ENCODE measurements at places on chromosomes 12 and 14. TPM values are rescaled to one million over a fixed set of nuclear protein-coding genes. Genes with fewer than 3 reads are reported as not detected.

DNA sequence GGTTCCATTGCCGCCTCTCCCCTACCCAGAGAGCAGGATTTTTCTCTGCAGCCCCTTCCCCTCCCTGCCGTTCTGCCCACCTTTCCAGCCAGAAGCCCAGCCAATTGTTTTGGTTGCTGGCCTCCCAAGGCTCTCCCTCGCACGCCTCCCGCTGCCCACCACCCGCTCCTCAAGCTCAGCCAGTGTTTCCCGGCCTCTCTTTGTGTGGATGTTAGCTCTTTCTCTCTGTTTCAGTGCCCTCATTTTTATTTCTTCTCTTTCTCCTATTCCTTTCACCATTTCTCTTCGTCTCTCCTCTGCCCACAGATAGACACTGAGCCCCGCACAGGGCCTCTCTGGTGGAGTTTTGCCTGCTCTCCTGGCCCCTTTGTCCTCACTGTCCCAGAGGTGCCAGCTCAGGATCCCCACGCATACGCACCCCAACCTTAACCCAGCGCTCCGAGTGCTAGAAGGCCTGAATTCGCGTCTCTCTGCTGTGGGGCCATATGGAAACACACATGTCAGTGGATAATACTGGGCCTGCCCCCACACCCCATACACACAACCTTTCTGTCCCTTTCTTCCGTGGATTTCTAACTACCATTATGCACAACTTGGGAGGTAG lies 54.9 kb downstream of the SMUG1 start:
- H3K27me3 ChIP-seq = no peaks in the 10 kb centered on the region
- no peak overlapping the region for H3K27ac ChIP-seq
- no peak overlapping the region for H3K4me3 ChIP-seq
- no peaks in the 10 kb centered on the region for H3K36me3 ChIP-seq
- no peak for DNase-seq

DNA sequence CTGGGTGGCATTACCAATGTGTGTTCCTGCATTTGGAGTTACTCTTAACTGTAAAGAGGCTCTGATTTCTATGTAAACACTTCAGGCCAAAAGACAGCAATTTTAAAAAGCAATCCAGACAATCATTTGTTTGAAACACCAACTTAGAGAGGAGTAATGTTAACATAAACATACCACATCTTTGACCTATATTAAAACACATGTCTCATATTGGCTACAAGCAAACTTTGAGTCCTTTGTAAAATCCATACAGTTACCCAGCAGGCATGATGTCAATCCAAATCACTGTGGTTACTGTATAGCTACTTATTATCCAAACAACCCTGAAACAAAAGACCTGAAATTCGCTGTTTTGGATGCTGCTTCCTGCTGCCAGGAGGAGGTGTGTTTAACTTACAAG lies 7.5 kb upstream of the G2E3 start:
- no peak for DNase-seq
- H3K27me3 ChIP-seq = no peaks in the 10 kb centered on the region
- H3K4me1 ChIP-seq = no peaks in the 10 kb centered on the region

The SLC39A9 gene
- polyA plus RNA-seq = 17.7 TPM

The FAM181A gene
- not detected for polyA plus RNA-seq

DNA sequence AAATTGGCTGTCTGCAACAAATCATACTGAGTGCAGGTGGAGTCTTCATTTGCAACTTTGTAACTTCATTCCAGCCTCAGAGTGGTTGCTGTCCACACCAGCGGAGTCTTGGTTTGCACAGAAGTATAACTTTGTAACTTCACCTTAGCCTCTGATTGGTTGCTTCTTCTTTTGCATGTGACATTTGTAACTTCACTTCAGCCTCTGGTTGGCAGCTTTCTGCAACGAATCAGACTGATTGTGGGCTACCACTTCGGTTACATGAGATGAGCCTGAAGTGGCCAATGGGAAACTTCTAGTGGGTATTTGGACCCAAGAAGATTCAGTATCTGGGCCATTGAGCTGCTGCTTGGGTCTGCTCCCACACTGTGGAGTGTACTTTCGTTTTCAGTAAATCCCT lies 17.8 kb downstream of the RASSF8 start:
- H3K4me3 ChIP-seq = no peak overlapping the region
- H3K27ac ChIP-seq = no peak overlapping the region
- no peak for DNase-seq
- peaks cover 25% of the 10 kb centered on the region for H3K4me1 ChIP-seq

The NDUFA12 gene
- 297 TPM for polyA plus RNA-seq

GRCh38 chr14:22544406-22544805 lies 44.6 kb downstream of the DAD1 start:
- H3K27me3 ChIP-seq = no peaks in the 10 kb centered on the region
- no peaks in the 10 kb centered on the region for H3K36me3 ChIP-seq
- H3K4me1 ChIP-seq = peaks cover 14% of the 10 kb centered on the region
- DNase-seq = no peak

DNA sequence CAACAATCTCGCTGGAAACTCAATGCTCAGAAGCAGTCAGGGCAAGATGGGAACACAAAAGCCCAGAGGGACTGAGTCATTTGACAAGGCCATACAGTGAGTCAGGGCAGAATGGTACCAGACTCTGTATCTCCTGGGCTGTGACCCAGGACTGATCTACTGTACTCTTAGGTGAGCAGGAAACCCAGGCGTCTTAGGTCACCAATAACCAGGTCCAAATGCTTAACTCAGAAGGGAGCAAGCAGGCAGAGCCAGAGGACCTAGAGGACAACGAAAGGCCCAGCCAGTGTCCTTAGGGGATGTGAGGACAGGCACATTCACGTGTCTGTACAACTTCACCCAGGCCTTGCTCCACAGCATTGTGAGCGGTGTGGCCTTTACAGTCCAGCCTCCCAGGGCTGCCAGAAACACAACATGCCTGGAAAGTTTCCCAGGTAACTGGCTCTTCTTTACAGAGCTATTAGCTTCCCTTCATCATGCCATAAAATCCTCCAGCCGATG lies 69.9 kb downstream of the ARL6IP4 start:
- H3K27me3 ChIP-seq = no peaks in the 10 kb centered on the region
- no peak overlapping the region for H3K4me3 ChIP-seq
- peak overlapping the region; percentile 76 for H3K27ac ChIP-seq

GRCh38 chr14:20578784-20579502 lies 8.9 kb downstream of the RNASE11 start:
- no peak for DNase-seq
- H3K4me3 ChIP-seq = no peak overlapping the region
- H3K36me3 ChIP-seq = no peaks in the 10 kb centered on the region
- H3K27ac ChIP-seq = no peak overlapping the region
- no peaks in the 10 kb centered on the region for H3K4me1 ChIP-seq

The TAS2R7 gene
- polyA plus RNA-seq = not detected

DNA sequence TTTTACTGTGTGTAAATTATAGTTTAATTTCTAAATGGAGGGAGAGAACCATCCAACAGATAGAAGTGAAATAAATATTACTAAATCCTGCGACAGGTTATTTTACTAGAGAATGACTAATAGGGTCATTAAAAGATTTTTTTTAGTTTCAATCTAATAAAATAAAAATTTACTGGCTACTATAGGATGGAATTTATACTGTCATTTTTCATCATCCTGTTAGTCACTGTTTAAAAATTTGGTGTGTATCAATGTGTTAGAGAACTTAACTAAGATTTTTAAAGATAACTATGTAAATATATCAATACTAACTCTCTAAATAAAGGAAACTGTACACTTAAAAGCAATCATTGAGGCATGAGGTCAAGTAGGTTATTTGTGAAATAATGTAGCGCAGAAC lies 41.1 kb upstream of the CDKN3 start:
- H3K36me3 ChIP-seq = no peaks in the 10 kb centered on the region
- H3K4me3 ChIP-seq = no peak overlapping the region
- no peaks in the 10 kb centered on the region for H3K4me1 ChIP-seq

The DCN gene
- 491 TPM for polyA plus RNA-seq

The CCDC197 gene
- not detected for polyA plus RNA-seq

The POTEM gene
- polyA plus RNA-seq = not detected

The PRKD1 gene
- polyA plus RNA-seq = 9.2 TPM

The COQ6 gene
- polyA plus RNA-seq = 54.2 TPM

DNA sequence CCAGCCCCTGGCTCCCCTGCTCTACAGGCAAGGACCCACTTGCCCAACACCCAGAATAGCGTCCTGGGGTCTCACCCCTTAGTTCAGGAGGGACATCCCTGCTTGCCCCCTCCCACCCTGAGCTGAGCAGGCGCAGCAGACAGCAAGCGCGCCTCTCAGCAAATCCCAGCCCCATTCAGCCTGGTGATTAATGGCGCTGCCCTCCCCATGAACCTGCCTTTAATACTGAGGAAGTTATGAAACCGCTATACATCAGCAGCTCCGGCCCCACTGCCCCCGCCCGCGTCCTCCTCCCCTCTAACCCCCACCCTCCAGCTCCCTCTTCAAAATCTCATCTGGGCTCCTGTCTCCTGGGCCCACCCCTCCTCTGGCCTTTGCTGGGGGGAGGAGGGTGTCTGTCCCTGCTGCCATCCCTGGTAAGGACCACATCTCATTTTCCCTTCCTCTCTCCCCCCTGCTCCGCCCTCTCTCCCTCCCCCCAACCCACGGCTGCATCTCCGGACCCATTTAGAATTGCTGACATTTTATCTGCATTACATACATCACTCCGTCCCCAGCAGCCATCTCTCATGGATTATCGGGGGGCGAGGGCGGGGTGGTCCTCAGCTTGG lies 7.1 kb upstream of the SMUG1 start:
- H3K4me1 ChIP-seq = peaks cover 27% of the 10 kb centered on the region
- no peaks in the 10 kb centered on the region for H3K27me3 ChIP-seq
- H3K4me3 ChIP-seq = no peak overlapping the region
- peak; percentile 46 for DNase-seq
- H3K36me3 ChIP-seq = no peaks in the 10 kb centered on the region

The RFX4 gene
- not detected for polyA plus RNA-seq

DNA sequence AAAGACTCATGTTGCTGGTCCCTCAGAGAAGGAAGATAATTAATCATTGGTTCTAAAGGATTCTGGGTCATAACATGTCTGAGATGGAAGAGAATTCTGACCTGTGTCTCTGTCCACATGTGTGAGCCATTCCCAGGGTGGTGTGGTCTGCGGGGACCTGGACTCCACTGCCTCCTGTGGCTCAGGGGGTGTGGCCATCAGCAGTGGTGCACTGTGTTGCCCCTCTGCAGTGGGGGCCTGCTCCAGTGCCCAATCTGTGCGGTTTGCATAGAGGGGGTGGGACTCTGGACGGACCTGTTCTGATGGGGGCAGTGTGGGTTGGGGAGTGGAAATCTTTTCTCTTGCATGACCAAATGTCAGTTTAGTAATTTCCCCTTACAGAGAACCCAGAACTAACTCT lies 13.5 kb downstream of the KRT85 start:
- peaks cover 7% of the 10 kb centered on the region for H3K27me3 ChIP-seq
- no peaks in the 10 kb centered on the region for H3K4me1 ChIP-seq
- no peak overlapping the region for H3K4me3 ChIP-seq
- DNase-seq = no peak
- no peak overlapping the region for H3K27ac ChIP-seq
- H3K36me3 ChIP-seq = no peaks in the 10 kb centered on the region

The YAF2 gene
- polyA plus RNA-seq = 10.4 TPM

GRCh38 chr12:29944269-29945000 lies 160.7 kb upstream of the TMTC1 start:
- H3K36me3 ChIP-seq = no peaks in the 10 kb centered on the region
- H3K4me1 ChIP-seq = no peaks in the 10 kb centered on the region
- no peak for DNase-seq
- no peak overlapping the region for H3K4me3 ChIP-seq
- no peaks in the 10 kb centered on the region for H3K27me3 ChIP-seq

DNA sequence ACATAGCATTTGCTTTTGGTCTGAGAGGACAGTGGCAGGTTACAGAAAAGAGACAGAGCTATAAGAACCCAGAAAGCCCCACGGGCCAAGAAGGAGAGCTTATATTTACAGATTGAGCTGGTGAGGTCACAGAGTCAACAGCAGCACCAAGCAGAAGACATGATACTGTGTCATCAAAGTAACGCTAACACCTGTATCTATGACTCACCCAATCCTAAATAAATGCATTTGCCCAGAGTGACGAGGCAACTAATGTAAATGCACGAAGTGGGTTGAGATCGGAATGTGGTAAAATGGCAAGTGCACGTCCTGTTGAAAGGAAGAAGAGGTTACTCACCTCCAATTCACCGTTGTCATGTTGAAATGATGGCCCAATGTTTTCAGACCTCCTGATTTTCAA lies 6.7 kb upstream of the CD163L1 start:
- H3K4me3 ChIP-seq = no peak overlapping the region
- H3K36me3 ChIP-seq = no peaks in the 10 kb centered on the region
- no peak for DNase-seq

DNA sequence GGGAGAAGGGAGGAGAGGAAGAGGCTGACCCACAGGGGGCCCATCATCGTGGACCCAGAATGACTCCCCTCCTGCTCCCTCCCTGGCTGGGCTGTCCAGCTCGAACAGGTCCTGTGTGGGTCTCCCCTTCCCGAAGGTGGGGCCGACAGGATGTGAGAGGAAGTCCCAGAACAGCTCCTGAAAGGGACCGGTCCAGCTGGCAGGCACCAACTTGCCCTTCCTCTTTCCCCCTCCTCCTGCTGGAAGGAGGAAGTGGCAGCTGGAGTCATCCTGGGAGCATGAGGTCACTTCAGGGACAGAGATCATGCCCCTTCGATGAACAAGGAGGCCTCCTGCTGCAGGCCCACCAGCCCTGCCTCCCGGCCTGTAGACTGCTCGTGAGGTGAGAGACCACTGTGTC lies 35.0 kb upstream of the BEGAIN start:
- peak; percentile 40 for DNase-seq
- no peak overlapping the region for H3K4me3 ChIP-seq
- H3K27ac ChIP-seq = peak overlapping the region; percentile 25
- H3K27me3 ChIP-seq = peaks cover 6% of the 10 kb centered on the region
- no peaks in the 10 kb centered on the region for H3K36me3 ChIP-seq

The PRB2 gene
- polyA plus RNA-seq = not detected

DNA sequence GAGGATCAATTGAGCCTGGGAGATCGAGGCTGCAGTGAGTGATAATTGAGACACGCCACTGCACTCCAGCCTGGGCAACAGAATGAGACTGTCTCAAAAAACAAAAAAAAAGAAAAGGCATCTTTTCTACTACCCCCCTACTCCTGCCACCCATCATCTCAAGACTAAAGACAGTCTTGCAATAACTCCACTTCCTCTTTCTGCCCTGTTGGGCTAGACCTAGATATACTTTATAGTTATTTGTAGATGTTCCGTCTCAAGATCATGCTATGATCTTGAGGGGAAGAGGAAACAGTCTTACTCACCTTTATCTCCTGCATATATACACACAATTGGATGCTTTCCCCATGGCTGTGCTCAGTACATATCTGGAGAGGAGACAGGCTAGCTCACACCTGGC lies 12.1 kb upstream of the ESPL1 start:
- H3K36me3 ChIP-seq = no peaks in the 10 kb centered on the region
- no peak overlapping the region for H3K27ac ChIP-seq
- no peak for DNase-seq
- H3K4me1 ChIP-seq = peaks cover 17% of the 10 kb centered on the region
- no peak overlapping the region for H3K4me3 ChIP-seq

DNA sequence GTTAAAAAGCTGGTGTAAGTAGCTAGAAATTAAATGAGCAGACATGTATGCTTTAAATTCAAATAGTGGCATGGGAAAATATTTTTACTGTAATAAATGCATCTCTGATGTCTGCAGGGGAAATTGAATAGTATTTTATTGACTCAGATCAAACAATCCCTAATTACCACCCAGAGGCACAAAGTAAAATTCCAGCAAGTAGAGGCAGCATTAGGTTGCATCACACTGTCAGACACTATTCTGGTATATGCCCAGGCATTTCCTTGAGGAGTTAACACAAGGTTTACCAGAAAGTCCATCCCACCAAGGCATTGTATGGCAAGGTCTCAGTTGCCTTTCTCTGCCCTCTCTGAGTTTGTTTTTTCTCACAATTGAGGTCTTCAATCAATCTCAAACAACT lies 201.6 kb upstream of the KITLG start:
- no peak for DNase-seq
- H3K4me3 ChIP-seq = no peak overlapping the region

The KRR1 gene
- 23.7 TPM for polyA plus RNA-seq

Measured in adrenal gland (tissue), 19 donors.